ENCODE measurements at places on chromosomes 2 and 18. TPM values are rescaled to one million over a fixed set of nuclear protein-coding genes. Genes with fewer than 3 reads are reported as not detected.

The GLI2 gene
- 28.5 TPM for total RNA-seq

The EML4 gene
- total RNA-seq = 27.7 TPM

The DPYSL5 gene
- 7.5 TPM for total RNA-seq

The FBLN7 gene
- 0.28 TPM for total RNA-seq

The NAT8 gene
- total RNA-seq = not detected

The SGPP2 gene
- total RNA-seq = 0.46 TPM

The KCNJ3 gene
- total RNA-seq = not detected

The SDC1 gene
- 128 TPM for total RNA-seq

The TMEM37 gene
- total RNA-seq = 1.5 TPM

The MEP1B gene
- not detected for total RNA-seq

The CYTIP gene
- not detected for total RNA-seq

The TXNDC2 gene
- total RNA-seq = 0.16 TPM

The DES gene
- 0.18 TPM for total RNA-seq

The HOXD12 gene
- total RNA-seq = not detected

The IL18RAP gene
- total RNA-seq = not detected

The FASTKD1 gene
- total RNA-seq = 25.8 TPM

The CXCR1 gene
- not detected for total RNA-seq

The SERPINB11 gene
- not detected for total RNA-seq

The TNFRSF11A gene
- 7.3 TPM for total RNA-seq

The GKN2 gene
- total RNA-seq = 4.3 TPM

The POU3F3 gene
- 0.06 TPM for total RNA-seq

The TMEM214 gene
- total RNA-seq = 73.3 TPM

The UCN gene
- total RNA-seq = 2.0 TPM
